ENCODE measurements at places on chromosomes 7 and 10.
A peak's percentile ranks its signal among the peaks of the same experiment; 100 is the strongest.

GRCh38 chr10:112775381-112775780 lies 174.7 kb upstream of the TCF7L2 start:
- no peak for DNase-seq

GRCh38 chr10:5632446-5632845 lies 33.9 kb downstream of the ASB13 start:
- DNase-seq, result no peak

- no peak for DNase-seq
Measured at GRCh38 chr10:75464478-75465449, 33.3 kb downstream of the LRMDA start.

- no peak for DNase-seq
Measured at GRCh38 chr10:3036155-3037021, 31.0 kb upstream of the PFKP start.

- DNase-seq, result no peak
Measured at GRCh38 chr10:49743464-49744075, 18.6 kb downstream of the OGDHL start.

DNA sequence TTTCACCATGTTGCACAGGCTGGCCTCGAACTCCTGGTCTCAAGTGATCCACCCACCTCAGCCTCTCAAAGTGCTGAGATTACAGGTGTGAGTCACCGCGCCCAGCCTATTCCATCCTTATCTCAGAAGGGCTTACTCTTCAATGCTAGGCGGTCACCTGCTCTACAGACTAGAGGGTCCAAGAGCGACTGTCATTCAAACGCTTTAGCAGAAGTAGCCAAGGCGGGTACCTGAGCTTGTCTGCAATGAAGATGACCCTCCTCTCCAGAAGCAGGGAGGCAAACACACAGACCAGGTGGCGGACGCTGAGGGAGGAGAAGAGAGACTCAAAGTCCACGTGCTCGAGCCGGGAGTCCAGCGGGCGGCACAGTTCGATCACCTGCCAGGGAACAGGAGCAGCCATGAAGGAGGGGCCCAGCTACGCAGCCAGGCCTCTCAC lies 65.1 kb upstream of the MKRN1 start:
- DNase-seq, result no peak

DNA sequence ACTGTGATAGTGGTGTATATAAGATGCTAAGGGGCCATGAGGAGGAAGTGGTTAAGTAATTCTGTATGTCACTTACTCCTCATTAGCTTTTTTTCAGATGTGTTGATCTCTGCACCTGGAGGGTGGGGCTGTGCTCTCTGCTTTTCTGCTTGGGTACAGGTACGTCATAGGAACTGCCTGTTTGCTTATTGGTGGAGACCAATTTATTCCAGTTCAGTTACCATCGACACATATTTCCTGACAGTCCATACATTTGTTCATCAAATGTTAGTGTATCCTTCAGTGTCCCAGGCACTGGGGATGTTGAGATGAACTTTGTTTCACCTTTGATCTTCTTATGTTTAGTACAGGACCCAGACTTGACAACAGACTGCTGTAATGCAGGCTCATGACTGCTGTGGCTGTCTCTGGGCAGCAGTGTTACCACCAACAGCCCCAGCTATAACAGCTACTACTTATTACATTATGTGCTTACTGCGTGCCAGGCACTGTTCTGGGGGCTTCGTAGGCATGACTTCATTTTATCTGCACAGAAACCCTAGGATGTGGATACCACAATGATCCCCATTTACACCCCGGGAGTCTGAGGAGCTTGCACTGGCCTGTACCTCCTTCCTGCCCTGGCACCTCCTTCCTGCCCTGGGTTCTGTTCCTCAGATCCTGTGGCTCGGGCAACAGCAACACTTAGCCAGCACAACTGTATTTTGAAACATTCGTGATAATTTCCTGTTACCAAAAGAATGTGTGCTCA lies 87.4 kb downstream of the BUB3 start:
- DNase-seq, result no peak

DNA sequence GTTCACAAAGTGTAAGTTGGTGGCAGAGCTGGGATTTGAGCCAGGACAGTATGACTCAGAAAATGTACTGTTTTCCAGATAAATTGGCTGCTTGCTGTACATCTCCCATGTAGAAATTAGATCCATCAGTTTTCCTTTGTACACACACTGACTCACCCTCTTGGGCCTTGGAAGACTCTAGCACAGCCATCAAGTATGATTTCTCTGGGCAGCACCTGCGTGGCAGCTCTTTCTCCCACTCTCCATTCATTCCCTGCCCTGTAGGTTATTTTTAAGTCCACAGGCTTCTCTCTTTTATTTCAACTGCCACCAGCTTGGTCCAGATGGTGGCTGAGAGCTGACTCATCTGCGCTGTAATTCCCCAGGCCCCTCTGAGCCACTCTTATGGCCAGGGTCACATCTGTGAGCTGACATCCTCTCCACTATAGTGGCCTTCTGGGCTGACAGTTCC lies 28.3 kb upstream of the SDK1 start:
- no peak for DNase-seq

GRCh38 chr7:17030559-17030958 lies 148.8 kb upstream of the AGR3 start:
- DNase-seq, result no peak

GRCh38 chr7:29447828-29448227 lies 115.8 kb upstream of the PRR15 start:
- DNase-seq, result no peak

DNA sequence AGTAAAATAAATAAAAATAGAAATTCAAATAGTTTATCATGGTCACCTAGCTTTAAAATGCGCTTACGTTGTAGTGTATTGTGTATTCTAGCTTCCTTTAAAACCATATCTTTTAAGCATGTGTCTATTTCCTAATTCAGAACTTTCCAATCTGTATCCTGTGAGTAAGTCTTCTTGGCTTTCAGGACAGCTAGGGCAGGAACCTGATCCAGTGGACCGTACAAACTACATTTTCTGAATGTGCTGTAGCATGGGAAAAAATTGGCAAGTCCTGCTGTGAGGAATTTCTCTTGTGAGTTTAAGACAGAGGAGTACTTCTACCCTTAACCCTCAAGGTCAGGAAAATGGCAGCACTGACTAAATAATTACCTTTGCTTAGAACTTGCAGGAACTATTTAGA lies 12.1 kb downstream of the OPN1SW start:
- no peak for DNase-seq

DNA sequence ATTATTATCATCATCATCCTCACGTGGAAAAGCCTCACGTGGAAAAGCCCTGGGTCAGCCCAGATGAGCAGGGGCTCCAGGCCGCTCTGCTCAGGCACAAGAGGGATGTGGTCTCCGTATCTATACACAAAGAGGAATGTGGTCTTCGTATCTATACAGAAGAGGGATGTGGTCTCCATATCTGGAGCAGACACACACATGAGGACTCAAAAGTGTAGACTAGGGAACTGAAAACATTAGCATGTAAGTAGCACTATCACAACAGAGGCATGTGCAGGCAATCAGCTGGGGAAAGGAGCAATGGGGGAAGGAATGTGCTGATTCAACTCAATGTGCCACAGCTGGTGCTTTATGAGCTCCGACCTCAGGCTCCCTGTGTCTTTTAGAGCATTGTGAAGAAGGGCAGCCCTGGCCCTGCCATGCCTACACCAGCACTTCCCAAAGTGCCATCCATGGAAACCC lies 86.5 kb downstream of the PLXNA4 start:
- DNase-seq, result no peak

- DNase-seq, result no peak
Measured at GRCh38 chr7:70614237-70615045, 517.5 kb upstream of the GALNT17 start.

DNA sequence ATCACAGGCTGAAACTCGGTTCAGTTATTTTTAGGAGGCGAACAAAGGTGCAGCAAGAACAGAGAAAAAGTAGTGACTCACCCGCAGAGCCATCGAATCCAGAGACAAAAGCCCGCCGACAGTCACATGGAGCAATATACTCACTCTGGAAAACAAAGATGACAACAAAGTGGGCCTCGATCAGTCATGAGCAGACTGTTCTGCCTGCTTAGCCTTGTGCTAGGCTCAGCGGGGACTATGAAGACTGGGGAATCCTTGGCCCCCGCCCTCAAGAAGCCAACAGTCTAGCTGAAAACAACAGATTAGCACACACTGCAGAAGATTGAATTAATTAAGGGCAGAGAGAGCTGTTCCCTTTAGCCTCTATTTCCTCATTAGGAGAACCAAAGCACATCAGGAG lies 30.4 kb downstream of the XPNPEP1 start:
- no peak for DNase-seq

DNA sequence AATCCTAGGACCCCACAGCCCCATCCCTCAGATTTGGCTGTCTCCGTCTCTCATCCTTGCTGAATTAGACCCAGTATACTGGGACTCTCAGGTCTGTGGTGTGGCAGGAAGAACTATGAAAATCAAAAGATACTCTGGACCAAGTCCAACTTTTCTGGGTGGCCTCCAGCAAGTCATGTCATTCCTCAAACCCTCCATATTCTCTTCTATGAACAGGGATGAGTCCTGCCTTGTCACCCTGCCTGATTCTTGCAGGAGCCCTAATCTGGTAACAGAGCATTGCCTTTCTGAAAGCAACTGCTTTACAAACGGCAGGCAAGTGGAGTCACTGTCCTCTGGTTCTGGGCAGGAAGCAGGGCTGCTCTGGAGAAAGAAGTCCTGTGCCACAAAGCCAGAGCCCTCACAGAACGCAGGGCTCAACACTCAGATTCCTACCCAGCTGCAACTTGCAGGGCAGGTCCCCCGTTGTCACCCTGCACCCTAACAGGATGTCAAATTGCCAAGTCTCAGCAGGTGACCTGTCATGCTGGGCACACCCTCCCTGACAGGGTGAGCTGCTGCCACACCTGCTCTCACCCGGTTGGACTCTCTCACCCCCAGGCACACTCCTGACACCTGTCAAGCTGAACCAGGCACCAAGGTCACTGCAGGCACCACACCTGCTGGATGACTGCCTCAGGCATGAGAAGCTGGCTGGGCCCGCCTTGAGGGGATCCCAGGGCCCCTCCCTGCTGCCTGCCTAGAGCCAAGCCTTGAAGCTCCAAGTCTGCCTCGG lies 227.7 kb downstream of the KCNMA1 start:
- no peak for DNase-seq

DNA sequence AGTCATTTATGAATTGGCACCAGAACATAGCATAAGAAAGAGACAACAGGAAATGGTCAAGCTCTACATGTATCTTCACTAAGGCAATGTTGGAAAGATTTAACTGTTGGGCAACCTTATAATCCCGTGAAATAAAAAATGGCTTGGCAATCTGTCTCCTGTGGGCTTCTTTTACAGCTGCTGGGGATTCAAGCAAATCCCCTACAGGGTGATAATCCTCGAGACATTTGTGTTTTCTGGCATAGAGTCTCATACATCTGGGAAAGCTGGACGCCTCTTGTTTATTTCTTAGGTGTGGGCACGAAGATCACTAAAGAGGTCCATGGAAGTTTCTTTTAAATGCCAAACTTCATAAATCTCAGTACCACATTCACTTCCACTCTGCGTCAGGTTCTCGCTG lies 82.2 kb upstream of the GPR141 start:
- no peak for DNase-seq

GRCh38 chr7:47147213-47147631 lies 434.7 kb downstream of the TNS3 start:
- no peak for DNase-seq

DNA sequence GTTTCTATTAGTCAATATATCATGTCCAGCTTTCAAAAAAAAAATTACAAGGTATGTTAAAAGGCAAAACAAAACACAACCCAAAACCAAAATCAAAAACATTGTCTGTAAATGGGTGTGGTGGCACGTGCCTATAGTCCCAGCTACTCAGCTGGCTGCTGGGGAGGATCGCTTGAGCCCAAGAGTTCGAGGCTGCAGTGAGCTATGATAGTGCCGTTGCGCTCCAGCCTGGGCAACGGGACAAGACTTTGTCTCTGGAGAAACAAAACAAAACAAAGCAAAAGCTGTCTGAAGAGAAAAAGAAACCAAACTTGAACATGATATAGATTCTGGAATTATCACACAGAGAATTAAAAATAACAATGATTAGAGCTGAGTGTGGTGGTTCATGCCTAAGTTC lies 10.3 kb upstream of the CPA5 start:
- no peak for DNase-seq

DNA sequence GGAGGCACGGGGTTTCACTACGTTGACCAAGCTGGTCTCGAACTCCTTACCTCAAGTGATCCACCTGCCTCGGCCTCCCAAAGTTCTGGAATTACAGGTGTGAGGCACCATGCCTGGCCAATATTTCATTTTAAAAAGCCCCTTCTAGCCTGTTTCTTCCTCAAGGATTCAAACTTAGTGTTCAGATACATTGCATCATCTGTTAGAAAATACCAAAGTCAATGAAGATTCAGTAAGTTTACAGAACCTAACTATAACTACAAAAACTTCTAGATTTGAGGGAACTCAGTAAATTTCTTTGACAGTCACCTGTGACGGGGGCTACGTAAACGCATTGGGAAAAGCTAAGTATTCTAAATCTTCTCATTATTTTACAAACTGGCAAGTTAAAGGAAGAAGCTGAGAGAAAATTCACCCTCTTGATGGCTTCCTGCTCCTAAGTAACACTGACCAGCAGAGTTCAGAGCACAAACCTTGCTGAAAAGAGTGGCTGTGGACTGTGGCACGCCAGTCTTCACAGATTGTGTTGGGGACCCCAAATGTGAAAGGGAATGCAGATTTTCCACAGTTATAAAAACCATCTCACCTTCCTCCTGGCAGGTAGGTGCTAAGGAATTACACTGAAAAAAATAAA lies 162.2 kb downstream of the PKD1L1 start:
- DNase-seq, result no peak

- no peak for DNase-seq
Measured at GRCh38 chr7:45384499-45384898, 189.7 kb upstream of the ADCY1 start.

DNA sequence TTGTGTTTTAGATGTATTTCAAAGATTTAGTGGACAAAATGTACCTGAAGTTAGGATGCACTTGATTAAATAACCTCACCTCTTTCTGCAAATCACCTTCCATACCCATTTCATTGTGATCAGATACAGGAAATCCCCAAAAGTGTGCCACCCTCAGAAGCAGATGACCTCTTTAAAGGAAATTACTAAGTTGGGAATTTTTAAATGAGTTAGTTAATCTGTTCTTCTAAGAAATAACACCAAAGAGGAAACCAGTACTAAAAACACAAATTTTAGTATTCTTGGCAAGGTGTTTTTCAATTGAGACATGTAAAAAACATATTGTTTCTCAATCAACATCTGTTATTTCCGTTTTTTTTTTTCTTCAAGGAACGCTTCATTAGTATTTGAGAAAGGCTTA lies 4.6 kb upstream of the SEMA3A start:
- no peak for DNase-seq

DNA sequence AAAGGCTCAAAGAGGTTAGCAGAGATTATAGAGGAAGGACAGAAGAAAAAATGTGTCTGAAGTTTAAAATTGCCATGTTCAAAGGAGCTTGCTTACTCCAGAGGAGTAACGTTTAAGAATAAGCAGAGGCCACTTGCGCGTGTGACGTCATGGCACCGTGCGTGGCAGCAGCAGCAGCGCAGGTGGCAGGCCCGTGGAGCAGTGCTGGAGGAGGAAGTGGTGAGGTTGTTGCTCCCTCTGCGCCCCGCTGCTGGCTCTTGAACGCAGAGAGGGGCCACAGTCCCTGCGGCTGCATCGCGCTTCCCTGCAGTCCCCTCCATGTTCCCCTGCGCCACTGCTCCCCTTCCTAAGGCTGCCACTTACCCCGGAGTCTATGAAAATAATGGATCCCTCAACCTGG lies 37.5 kb downstream of the GDI2 start:
- peak; percentile 66 for DNase-seq

GRCh38 chr7:159036916-159037605 lies 107.6 kb downstream of the VIPR2 start:
- no peak for DNase-seq
